ENCODE measurements at places on chromosomes 2 and 18.

DNA sequence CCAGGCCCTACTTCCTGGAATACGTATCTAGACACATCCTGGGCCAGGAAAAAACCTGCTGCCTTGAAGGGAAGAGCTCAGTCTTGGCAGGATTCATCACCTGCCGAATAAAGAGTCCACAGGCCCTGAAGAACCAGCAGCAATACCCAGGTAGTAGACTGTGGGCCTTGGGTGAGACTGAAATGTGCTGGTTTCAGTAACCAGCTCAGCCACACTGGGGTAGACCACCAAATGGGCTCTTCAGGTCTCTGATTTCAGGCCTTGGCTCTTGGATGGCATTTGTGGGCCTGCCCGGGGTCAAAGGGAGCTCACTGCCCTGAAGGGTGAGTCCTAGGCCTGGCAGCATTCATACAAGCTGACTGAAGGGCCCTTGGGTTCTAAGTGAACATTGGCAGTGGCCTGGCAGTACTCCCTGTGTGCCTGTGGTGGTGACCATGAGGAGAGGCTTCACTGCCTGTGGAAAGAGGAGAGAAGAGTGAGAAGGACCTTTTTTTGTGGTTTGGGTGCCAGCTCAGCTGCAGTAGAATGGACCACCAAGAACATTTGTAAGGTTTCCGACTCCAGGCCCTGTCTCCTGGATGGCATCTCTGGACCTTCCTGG, 175.1 kb downstream of the ANKRD30B start:
- DNase-seq = no peak

- no peak for DNase-seq
Measured at GRCh38 chr2:227933884-227934283, 62.5 kb downstream of the DAW1 start.

GRCh38 chr2:11692966-11693521, 23.0 kb upstream of the NTSR2 start:
- no peak for DNase-seq

- no peak for DNase-seq
Measured at GRCh38 chr2:28602751-28603639, 107.1 kb downstream of the PLB1 start.

DNA sequence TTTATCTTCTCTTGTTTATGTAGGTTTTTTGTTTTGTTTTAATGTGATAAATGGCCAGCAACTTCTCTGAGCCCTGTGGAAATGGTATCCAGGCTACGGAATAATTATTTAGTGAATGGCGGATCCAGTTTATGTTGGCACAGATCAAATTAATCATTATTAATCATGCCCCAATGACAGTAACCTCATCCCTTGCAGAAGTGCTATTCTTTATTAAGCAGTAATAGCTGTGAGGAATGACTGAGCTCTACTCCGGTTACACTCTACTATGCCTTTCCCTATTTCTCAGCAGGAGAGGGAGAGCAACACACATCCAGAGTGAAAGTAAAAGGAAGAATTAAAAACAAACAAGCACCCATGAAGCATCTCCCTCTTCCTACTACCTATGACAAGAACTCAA, 84.8 kb downstream of the SETBP1 start:
- DNase-seq = no peak

GRCh38 chr2:144240656-144241339, 279.1 kb downstream of the ZEB2 start:
- no peak for DNase-seq

DNA sequence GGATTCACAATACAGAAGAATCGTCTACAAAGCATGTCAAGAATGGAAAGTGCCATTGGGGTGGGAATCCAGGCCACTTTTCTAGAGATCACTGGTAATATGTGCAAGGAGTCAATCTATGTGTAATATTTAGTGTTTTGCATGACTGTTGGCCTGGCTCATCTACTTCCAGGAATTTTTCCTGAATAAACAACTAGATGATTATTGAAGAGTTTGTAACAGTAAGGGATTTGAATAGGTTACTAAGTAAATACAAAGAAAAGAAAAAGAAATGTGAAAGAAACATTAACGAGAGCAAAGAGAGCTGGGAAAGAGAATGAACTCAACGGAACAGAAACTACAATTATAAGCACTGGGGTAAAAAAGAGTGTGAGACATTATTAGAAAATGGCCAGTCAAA, 406.0 kb downstream of the TGIF1 start:
- DNase-seq = no peak

- no peak for DNase-seq
Measured at GRCh38 chr2:66364495-66365333, 70.2 kb upstream of the MEIS1 start.

DNA sequence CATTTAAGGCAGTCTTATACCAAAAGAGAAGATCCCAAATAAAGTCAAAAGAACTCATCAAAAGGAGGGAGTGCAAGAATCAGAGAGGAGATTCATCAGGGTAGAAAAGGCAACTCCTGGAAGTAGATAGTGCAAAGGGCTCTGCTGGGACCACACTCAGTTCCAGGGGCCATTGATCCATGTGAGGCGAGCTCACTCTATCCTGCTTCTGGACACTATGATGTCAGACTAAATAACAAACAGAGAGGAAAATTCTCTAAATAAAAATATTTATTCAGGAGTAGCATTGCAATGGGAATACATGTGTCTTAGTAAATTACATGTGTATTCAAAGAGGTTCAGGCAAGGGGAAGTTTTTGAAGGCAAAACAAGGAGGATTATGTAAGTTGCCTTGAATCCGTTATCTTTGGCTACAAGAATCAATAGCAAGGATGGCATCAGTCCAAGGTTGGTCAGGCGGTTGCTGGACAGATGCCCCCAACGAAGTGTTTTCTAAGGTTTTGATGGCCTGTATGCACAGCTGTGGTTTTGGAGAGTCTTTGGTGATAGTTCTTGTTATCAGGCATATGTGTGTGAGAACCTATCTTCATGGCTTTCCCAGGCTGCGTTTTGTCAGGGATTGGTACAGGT, 13.2 kb upstream of the SERPINB12 start:
- DNase-seq = no peak

- no peak for DNase-seq
Measured at GRCh38 chr18:12053289-12053688, 40.4 kb upstream of the ANKRD62 start.

GRCh38 chr18:10797896-10798295, 272.1 kb downstream of the NAPG start:
- DNase-seq = no peak

DNA sequence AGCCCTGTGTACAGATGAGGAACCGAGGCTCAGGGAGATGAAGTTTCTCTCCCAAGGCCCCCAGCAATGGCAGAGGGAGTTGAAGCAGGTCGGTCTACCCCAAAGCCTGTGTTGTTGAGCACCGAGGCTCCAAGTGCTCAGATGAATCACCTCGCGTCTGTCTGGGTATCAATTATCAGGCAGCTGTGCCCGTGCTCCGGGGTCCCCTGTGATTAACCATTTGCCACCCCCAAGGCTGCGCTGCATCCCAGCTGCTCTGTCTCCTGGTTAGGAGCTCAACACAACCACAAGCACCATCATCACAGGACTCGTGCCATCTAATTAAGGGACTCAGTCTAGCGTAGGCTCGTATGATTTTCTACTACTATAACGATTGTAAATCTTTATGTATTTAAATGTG, 27.1 kb downstream of the LIPG start:
- no peak for DNase-seq

DNA sequence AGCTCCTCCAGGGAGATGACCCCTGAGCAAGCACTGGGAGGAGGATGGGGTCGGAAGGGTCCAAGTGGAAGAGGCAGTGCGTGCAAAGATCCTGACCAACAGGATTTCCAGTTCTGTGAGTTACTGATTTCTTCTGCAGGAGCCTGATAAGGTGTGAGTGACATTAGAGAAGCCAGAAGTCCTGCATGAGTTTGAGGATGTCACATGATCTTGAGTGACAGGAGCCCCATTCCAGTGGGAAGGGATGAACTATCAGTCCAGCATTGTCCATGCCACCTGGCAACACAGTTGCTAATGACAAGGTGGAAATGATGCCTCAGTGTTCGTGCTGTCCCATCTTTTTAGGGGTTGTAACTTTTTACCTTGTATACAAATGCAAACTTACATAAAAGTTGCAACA, 285.1 kb upstream of the HDAC4 start:
- no peak for DNase-seq

DNA sequence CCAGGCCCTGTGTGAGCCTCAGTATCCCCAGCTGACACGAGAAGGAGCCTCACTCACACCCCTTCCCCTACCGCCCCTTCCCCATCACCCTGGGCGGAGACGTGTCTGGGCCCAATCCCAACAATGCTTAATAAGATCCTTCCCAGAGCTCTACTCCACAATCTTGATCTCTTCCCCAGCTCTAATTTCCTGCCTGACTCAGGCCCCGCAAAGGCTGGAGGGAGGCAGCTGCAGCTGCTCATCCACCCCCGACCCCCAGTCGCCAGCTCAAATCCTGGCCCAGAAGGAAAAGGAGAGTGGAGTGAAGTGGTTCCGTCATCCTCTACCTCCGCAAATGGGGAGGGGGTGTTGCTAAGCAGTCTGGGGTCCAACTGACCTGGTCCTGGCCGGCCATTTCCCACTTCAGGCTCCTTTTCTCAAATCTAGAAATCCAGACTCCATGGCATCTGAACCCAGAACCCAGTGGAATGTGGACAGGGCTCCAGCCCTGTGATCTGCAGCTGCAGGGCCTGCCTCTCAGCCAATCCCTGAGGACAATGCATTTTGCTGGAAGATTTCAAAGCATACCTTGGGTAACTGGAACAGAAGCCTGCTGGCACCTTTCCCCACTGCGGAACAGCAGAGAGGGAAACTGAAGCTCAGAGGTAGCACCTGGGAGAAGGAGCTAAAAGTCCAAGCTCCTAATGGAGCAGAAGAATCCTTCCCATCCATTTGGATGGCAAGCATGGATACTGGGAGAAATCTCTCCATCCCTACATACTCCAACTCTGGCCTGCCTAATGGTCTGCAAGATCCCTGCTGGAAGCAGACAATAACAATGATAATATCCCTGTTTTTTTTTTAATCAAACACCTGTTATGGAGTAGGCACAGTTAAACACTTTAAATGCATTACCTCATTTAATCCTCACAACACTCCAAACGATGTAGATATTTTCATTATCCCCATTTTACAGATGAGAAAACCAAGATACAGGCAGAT, 5.6 kb upstream of the TNS1 start:
- no peak for DNase-seq

DNA sequence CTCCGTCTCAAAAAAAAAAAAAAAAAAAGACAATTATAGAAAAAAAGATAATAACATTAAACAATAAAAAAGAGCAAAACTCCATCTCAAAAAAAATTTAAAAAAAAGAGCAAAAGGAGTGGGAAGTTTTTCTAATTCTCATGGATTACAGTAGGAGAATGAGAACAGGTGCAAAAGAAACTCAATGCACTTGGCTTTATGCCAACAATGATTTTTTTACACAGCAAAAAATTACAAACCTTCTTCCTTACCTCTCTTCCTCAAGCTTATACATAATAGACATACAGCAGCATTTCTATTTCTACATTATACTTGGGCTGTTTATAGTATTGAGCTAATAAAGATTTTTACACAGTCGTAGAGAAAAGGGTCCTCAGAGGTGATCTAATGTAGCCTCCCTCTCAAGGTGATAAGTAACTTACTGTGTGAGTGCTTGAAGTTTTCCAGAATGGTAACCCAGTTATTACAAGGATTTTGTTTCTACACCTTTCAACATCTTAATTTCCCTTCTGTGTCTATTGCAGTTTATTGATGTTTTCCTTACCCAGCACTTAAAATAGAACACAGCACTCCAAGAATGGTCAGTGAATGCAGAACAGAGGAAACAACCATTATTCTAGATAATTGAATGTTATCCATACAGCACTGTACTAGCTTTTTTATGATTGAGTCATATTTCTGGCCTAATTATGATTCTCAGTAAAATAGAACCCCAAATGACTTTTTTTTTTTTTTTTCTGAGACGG, 34.9 kb upstream of the RNF138 start:
- no peak for DNase-seq

DNA sequence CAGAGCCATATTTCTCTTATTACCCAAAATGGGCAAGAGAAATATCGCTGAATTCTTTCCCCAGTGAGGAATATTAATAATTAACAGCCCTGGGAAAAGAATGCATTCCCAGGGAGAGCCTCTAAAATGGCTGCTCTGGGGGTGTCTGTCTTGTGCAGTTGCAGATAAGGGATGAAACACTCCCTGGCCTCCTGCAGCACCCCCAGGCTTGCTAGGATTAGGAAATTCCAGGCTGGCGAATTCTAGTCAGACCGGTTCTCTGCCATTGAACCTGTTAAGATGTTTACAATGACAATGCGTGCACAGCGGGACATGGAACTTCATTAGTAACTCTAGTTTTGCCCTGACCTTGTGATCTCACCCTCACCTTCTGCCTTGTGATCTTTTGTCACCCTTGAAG, 24.5 kb downstream of the MRPL30 start:
- no peak for DNase-seq

- DNase-seq = no peak
Measured at GRCh38 chr2:197904446-197904845, 100.1 kb downstream of the PLCL1 start.

DNA sequence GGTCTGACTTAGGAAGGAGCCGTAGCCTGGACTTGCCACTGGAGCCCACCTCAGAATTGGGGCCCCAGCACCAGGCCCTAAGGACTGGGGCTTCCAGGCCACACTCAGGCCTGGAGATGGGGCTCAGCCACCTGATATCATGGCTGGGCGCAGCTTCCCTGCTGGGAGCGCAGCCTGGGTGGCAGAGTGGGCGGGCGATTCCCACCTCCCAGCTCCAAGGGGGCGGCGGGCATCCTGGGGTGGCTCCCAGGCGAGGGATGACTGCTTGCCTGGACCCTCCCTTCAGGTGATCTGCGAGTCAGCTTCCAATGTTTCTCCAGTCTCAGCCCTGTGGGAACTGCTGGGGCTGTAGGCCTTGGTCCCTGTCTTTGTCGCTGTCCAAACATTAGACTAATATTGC, 20.1 kb downstream of the GPR35 start:
- no peak for DNase-seq

GRCh38 chr2:71932037-71932779, 215.5 kb downstream of the CYP26B1 start:
- DNase-seq = no peak

DNA sequence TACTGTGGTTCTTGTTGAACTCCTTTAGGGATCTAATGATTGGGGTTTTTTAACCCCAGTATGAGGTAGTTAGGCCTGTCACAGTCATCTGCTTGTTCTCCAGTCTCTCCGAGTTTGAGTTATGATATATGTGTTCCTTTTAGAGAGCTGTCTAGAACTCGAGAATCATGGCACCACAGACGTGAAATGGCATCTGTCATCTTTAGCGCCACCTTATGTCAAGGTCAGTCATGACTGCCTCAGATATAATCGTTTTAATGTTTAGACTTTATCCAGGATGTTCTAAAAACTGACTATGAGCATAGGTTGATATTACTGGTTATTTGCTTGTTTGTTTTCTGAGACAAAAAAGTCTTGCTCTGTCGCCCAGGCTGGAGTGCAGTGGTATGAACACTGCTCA, 112.2 kb downstream of the CEP192 start:
- DNase-seq = no peak

Measured in NCI-H2107 (cell line).